ENCODE measurements at places on chromosomes 1 and 21.

GRCh38 chr1:223556414-223557129, 108.9 kb downstream of the CAPN8 start:
- DNase-seq = no peak

GRCh38 chr21:44454747-44455523, at the start of gene LRRC3:
LRRC3 (plus strand) TSS chr21:44455510; CDS start chr21:44456645, 1,135 bp downstream.
- peak; percentile 79 for DNase-seq

GRCh38 chr1:157104598-157105293, 5.1 kb upstream of the ETV3L start:
- DNase-seq = peak; percentile 14

- no peak for DNase-seq
These were observed 8.5 kb downstream of the VPS45 start for GRCh38 chr1:150076066-150076465.

DNA sequence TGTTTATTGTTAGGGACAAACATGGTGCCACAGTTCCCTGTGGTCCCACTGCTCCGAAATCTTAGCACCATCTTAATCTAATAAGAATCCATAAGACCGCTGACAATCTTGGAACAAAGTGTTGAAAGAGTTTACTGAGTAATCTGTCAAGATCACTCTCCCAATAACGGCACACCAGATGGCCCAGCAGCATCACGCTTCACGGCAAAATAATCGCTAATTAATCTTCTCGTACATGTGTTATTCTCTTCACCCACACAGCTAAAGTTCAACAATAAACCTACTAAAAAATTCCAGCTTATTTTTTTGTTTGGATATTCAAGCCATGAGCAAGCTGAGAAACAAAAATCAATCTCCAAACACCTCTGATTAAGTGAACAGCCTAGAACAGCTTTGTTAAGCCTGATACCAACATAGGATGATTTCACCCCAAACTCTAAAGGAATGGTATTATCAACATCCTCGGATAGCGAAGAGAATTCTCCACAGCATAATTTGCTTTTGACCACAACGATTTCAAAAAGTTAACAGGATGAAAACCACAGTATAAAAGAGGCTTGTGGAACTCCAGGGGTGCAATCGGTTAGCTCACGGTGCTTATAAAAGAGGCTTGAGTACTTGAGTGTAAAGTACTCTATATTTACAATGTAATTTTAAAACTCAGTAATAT, 329.9 kb upstream of the GREM2 start:
- DNase-seq = no peak

DNA sequence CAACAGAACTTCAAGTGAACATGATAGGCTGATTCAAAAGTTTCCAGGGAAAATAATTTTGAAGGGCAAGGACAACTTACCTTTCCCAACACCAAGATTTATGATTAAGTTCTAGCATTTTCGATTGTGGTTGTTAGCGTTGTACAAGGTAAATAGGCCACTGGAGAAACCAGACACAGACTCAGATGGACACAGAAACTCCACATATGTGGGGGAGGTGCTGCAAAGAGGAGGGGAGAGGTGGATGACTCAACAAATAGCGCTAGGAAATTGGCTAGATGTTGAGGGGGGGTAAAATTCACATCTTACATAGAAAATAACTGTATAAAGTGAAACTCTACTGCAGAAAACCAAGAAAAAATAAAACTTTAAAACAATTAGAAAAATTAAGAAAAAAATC, 564.4 kb downstream of the MATN1 start:
- no peak for DNase-seq

DNA sequence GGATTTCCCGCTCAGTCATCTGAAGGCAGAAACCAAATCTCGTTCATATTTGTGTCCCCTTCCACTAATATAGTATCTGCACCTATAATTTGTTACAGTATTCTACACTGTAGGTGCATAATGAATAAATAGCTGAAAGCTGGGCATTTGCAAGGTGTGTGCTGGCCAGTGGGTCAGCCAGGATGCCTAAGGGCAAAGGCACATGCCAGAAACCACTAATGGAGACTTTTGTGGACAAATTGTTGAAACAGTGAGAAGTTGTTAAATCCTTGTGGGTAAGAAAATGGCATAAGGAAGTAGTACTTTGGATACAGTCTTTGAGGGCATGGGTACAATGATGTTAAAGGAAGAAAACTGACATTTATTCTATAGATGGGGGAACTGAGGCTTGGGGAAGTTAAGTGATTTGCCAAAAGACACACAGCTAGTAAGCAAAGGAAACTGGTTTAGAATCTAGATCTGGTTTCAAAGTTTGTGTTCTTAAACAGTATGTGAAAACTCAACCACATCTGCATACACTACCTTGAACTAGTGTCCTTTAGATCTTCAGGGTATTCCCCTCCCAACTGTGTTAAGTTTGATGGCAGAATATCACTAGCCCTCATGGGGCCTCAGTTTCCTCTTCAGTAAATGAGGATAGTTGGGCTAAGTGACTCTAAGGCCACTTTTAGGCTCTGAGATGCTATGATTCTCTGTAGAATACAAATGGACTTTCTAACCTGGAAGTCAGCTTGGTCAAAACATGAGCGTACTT, 26.5 kb upstream of the LRRC8C start:
- DNase-seq = no peak

GRCh38 chr1:57835620-57836019, 411.8 kb upstream of the DAB1 start:
- peak; percentile 15 for DNase-seq

GRCh38 chr1:6245869-6246496, 2.0 kb downstream of the HES3 start:
- no peak for DNase-seq

DNA sequence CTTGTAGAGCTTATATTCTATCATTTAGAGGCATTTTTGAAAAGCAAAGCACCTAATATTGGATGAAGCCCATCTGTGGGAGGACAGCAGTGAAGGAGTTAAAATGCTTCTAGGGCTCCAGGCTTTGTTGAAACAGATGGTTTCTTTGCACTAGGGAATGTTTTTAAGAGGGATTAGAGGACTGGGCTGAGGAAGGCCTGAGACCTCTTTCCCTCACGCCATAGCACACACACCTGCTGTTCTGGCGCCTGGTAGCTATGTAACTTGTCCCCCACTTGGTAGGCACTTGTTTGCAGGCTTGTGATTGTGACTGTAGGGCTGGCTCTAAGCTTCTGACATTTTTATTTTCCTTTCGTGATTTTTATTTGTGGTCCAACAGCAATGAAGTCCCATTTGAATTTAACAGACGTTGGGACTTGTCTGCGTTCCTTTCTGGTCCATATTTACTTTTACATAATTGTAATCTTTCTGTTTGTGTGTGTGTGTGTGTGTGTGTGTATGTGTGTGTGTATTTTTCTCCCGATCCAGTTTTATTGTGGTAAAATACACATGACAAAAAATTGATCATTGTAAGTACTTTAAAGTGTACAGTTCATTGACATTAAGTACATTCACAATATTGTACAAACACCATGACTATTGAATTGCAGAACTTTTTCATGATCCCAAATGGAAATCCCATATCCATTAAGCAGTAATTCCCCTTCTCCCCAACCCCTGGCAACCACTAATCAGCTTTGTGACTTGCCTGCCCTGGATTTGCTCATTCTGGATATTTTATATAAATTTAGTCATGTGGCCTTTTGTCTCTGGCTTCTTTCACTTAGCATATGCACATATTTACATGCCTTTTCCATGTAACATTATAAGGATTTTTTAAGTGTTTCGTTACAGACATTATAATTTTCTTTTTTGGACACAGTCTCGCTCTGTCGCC, 33.5 kb upstream of the MACF1 start:
- DNase-seq = no peak

DNA sequence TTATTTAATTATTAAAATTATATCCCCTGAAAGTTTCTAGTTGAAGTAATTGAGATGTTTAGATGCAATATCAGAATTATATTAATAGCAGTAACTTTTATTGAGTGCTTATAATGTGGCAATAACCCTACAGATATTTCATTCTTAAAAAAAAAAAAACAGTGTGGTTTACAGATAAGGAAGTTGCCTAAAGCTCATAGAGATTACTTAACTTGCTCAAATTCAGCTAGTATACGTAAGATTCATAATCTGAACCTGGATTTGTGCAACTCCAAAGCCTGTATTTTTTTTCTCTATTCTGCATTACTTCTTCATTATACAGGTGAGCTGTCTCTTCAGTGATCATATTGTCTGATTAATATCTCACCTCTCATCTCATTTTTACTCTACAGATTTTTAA, 156.0 kb upstream of the PTBP2 start:
- no peak for DNase-seq

DNA sequence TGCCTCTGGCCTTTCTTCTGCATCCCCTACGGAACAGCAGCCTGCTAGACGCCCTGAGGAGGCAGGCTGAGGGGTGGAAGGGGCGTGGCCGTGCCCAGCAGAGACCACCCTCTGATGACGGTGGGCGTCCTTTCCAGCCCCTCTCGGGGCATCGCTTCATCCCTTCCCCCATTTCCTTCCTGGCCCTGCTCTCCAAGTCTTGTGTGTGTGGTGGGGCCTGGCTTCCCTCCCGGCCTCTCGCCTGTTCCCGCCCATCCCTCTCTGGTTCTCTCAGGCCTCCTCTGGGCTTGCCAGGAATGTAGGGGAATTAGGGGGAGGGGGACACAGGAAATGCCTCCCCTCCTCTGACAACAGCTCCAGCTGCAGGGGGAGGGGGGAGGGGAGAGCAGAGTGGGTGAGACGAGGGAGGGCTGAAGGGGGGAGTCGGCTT, 51.1 kb downstream of the SKI start:
- DNase-seq = peak; percentile 100

GRCh38 chr1:15031251-15031933, 122.2 kb upstream of the TMEM51 start:
- peak; percentile 77 for DNase-seq

DNA sequence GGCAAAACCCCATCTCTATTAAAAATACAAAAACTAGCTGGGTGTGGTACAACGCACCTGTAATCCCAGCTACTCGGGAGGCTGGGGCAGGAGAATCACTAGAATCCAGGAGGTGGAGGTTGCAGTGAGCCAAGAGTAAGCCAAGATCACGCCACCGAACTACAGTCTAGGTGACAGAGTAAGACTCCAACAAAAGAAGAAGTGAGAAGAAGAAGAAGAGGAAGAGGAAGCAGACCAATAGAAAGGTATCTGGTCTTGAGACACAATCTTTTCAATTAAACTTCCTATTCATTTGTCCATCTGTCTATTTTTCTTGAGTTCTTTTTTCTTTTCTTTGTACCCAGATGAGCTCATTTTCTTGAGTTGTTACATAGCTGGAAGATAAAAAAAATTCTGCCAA, 55.7 kb upstream of the ACADM start:
- DNase-seq = no peak

DNA sequence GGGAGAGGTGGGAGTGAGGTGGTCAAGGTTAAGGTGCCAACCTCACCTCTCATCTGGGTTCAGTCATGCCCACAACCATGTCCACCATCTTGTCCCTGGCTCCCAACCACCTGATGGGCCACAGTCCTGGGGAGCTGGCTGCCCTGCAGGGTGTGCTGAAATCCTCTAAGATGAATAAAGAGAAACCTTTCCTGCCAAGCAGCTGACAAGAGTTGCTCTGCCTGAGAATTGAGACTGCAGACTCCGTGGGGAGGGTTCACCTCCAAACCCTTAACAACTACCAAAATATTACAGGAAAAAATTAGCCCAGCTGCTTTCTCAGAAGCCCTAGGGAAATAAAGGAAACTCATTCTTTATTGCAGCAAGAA, 15.2 kb upstream of the FGR start:
- DNase-seq = no peak

- DNase-seq = peak; percentile 98
These were observed 262.4 kb downstream of the ST6GALNAC3 start for GRCh38 chr1:76336931-76337371.

DNA sequence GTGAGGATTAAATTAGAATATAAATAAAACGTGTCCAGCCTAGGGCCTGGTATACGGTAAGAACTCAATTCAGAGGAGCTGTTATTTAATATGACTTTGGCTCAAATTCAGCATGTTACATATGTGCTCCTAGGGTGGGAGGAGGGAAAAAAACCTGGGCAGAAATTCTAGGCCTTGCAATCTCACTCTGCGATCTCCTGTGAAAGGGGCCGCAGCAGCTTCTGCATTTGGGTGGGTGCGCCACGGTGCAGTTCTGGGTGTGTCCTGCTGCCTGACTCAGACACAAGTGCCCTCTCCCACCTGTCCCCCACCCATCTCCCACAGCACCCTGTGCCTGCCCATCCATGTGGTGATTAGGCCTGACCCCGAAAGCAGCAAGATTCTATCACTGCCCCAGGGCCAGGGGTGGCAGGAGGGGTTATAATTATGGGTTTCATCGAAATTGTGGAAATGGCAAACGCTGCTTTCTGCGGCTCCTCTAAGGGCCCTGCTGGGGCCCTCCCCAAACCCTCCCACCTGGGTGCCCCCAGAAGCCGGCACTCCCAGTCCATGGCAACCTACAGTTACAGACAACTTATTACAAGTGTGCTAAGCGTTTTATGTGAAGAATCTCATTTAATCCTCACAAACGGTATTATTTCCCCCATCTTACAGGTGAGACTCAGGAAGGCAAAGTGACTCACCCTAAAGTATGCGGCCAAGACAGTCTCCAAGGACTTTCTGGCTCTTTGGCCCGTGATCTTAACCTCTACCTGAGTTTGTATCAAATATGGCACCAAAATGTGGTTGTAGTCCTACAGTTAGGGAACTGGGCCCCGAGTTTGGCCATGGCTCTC, 25.5 kb upstream of the GRHL3 start:
- DNase-seq = no peak

- DNase-seq = no peak
These were observed 778 bp upstream of the MIXL1 start for GRCh38 chr1:226222686-226223085.

- DNase-seq = peak; percentile 36
These were observed 39.4 kb downstream of the ABCG1 start for GRCh38 chr21:42258150-42258884.

DNA sequence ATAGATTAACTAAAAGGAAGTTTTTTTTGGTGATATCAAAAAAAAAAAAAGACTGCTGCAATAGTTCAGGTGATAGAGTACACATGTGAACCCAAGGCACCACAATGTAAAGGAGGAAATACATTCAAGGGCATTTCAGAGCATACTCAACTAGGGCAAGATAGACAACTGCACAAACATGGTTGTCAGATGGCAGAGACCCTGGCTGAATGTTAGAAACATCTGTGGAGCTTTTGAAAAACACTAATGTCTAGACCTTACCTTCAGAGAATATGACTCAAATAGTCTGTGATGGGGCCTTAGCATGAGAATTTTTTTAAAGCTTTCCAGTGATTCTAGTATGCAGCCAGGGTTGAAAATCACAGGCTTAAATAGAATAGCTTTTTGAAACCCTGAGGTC, 173.6 kb downstream of the VAV3 start:
- no peak for DNase-seq

DNA sequence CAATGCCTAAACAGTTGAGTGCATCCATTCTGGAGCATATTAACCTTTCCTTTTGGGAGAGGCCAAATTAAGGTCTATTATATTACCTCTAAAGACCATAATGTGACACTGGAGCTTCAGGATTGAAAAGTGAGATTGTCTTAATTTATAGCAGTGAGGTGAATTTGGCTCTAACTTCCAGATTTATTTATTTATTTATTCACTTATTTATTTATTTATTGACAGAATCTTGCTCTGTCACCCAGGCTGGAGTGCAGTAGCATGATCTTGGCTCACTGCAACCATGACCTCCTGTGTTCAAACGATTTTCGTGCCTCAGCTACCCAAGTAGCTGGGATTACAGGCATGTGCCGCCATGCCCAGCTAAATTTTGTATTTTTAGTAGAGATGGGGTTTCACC, 19.1 kb downstream of the ZCCHC17 start:
- DNase-seq = no peak
